ENCODE measurements at places on chromosomes 2 and 18.

GRCh38 chr2:86443631-86444350 is 2.6 kb downstream of the KDM3A start:
- no peak for DNase-seq

DNA sequence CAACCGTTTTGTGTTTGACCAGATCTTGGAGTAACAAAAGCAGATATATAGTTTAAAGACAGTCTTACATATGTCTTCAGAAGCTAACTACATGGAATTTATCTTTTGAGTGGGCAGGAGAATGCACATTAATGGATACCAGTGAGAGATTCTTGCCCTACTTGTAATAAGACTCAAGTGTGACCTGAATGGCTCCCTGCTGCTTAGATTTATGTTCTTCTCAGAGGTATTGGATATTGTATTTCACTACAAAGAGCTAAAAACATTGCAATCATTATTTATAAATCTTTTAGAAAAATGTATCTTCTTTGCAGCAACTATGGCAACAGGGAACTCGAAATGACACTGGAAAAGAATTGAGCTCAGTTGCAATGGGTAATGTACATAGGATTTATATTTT is 227.7 kb downstream of the LRRTM4 start:
- no peak for DNase-seq

GRCh38 chr2:110780461-110780860 is 48.1 kb downstream of the ACOXL start:
- DNase-seq = no peak

DNA sequence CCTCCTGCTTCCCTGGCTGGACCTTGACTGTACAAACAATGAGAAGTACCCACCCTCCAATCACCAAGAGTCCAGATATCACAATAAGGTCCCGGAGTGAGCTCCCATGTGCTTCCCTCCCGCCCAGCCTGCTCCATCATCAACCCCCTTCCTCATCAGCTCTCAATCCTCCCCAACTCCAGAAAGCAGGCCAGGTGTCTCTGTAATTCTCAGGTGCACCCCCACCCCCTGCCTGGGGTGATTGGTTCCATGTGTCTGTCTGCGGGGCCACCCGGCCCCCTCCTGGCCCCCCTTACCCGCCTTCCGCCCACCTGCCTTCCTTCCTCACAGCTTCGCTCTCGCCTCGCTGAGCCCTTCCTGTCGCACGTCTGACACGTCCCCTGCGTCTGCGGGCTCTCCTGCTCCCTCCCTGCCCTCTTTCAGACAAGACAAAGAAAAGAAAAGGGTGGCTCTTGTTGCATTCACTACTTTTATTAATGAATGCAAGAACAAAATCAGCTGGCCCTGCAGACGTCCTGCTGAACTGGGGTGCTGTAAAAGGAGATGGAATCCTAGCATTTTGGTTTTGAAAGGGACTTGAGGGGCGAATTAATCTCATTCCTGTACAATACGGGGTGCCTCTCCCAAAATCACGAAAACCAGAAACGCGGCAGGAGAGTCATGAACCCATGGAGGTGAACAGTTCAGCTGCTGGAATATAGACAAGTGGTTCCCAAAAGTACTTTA is 26.5 kb upstream of the IGFBP2 start:
- no peak for DNase-seq

- no peak for DNase-seq
Observed at GRCh38 chr2:62014102-62014501, 108.6 kb downstream of the COMMD1 start.

GRCh38 chr2:117943013-117943672 is 70.7 kb downstream of the CCDC93 start:
- DNase-seq = no peak

- DNase-seq = no peak
Observed at GRCh38 chr2:69642709-69643601, 584 bp downstream of the AAK1 start.
